ENCODE measurements at places on chromosomes 1 and 21.

DNA sequence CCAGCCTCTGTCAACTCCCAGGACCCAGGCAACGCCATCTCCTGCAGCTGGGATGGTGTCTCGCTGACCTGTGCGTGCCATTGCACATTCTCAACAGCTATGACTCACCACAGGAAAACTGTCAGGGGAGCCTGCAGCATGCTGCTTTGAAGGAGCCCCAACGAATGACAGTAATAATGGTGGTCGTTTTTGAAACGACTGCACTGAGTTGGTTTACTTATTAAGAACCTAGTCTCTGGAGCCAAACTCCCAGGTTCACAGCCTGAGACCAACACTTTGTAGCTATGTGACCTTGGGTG lies 21.6 kb downstream of the TCEA3 start:
- DNase-seq, result no peak

GRCh38 chr21:15928686-15929425 lies 199.1 kb downstream of the USP25 start:
- no peak for DNase-seq

DNA sequence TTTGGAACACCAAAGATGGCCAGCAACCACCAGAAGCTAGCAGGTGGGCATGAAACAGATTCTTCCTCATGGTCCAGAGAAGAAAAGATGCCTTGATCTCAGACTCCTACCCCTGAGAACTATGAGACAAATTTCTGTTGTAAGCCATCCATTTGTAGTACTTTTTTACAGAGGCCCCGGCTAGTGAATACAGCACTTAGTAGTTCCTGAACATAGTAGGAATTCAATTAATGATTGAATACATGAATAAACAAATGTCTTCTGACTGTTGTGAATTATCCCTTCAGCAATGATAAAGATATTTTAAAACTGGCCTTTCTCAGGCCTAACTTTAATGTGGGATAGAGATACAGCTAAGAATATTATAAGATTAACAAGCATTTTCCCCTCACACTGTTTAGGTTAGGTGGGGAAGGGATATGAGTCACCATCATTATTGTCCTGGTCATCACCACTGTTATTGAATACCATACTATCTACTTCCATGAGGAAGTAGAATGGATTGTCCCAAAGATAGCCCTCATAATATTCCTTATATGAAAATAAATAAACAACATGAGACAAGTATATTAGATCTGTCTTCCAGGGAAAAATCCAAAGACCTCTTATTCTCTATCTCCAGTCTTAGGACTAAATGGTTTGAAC lies 51.4 kb downstream of the ADCY10 start:
- peak; percentile 2 for DNase-seq

- DNase-seq, result no peak
Measured at GRCh38 chr1:118960026-118960561, 28.0 kb downstream of the TBX15 start.

- DNase-seq, result no peak
Measured at GRCh38 chr1:29779146-29779545, 542.8 kb downstream of the PTPRU start.

DNA sequence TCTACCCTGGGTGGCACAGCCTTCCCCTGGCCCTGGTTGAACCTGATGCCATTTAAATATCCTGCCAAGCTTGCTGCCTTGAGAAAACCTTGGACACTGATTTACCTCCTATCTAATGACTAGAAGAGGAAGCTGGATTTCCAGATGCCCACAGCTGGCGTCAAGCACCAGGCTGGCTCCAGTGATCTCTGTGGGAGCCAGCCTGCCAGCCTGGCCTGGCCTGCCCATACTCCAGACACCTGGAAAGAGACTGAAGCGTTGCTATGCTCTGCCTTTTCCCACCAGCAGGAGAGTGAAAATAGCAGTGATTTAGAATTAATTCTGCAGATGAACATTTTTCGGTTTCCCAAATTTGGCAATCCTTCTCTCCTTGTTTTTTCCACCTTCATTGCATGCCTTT lies 11.5 kb upstream of the EIF4G3 start:
- no peak for DNase-seq

DNA sequence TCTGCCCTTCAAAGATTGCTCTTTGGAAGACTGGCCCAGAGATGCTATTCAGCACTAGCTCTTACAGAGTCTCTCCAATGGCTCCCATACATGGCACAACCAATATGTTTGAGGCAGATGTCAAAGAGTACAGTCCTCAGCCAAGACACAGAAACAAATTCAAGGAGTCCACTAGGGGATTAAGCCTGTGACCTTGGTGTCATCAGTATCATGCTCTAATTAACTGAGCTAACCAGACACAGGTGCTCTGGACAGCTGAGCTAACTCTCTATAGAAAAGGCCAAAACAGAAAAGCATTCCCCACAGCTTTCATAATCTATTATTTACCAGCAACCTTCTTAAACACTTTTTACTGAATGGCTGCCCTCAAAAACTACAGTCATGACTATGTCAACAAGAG lies 666.0 kb upstream of the PLXNA2 start:
- DNase-seq, result no peak

- no peak for DNase-seq
Measured at GRCh38 chr21:44995343-44995941, 55.6 kb downstream of the SLX9 start.

DNA sequence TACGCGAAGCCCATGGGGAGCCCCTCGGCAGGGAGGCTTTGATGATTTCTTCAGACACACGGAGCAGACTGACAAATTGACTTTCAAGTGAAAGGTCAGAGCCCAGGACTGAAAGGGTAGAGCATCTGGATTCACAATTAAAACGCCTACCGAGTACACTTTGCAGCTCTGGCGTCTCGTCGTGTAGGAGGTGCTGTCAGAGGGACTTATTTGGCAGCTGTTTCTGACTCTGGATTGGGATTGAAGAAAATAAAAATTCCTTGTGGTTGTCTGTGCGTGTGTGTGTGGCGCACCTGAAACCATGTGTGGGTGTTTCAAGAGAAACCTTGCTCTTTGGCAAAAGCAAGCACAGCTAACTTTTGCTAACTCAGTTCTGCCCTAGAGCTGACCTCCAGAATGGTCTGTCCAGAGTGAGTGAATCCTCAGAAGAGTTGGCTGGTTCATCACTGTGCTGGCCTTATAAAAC lies 348.7 kb downstream of the HLX start:
- DNase-seq, result no peak

- no peak for DNase-seq
Measured at GRCh38 chr21:45533361-45533845, 8.8 kb downstream of the SLC19A1 start.

DNA sequence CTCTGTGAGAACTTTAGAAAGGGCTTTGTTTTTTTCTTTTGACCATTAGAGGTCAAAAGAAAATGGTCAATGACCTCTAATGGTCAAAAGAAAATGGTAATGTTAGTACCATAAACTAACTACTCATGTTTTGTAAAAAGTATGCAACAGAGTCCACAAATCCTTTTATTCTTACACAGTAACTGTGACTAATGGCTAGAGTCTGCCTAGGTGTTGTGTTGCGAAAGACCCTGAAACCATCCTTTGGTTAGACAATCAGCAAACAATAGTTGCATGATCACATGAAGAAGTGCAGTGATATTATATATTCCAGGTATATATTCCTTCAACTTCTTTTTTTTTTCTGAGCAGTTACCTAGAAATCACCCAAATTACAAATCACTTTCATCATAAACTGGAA lies 40.9 kb downstream of the NEGR1 start:
- no peak for DNase-seq

GRCh38 chr1:172255223-172255560 lies 165.3 kb upstream of the C1orf105 start:
- DNase-seq, result no peak

- DNase-seq, result no peak
Measured at GRCh38 chr1:156652131-156652991, 10.4 kb downstream of the BCAN start.

GRCh38 chr1:61967750-61968149 lies 225.5 kb downstream of the PATJ start:
- peak; percentile 9 for DNase-seq

Data from GM04503 (cell line).